ENCODE measurements at places on chromosomes 2 and 18.

GRCh38 chr18:48821845-48822244, 128.9 kb downstream of the SMAD7 start:
- DNase-seq, result no peak

DNA sequence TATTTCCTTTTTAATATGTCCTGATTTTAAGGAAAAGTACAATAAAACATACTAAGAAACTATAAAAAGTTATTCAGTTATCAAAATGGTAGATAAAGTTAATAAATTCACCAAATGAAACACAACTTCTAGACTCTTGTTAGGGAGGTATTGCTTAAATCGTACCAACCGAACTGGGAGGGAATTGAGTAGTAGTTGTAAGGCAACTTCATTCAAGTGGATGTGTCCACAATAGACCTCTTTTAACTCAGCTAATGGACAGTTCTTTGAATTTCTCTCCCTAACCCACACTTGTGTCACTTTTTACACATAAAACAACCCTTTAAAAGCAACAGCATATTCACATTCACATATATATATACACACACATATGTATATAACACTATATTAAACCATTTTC, 49.1 kb upstream of the CALCRL start:
- DNase-seq, result no peak

- DNase-seq, result peak; percentile 85
Measured at GRCh38 chr2:240369801-240370585, 65.5 kb upstream of the GPC1 start.

DNA sequence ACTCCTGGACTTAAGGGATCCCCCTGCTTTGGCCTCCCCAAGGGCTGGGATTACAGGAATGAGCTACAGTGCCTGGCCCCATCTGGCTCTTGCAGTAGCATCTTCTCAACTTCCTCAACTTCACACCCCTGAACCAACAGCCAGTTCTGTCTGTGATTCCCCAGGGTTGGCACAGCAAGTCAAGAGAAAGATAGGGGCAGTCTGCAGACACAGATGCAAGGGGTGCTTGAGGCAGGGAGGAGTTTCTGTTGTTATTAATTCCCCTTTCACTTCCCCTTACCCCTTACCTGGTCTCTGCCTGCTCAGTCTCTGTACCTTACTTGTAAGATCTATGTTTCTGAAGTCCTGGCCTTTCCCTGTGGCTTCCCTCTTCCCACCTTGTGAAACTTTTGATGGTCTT, 54.1 kb upstream of the MEX3C start:
- DNase-seq, result no peak

DNA sequence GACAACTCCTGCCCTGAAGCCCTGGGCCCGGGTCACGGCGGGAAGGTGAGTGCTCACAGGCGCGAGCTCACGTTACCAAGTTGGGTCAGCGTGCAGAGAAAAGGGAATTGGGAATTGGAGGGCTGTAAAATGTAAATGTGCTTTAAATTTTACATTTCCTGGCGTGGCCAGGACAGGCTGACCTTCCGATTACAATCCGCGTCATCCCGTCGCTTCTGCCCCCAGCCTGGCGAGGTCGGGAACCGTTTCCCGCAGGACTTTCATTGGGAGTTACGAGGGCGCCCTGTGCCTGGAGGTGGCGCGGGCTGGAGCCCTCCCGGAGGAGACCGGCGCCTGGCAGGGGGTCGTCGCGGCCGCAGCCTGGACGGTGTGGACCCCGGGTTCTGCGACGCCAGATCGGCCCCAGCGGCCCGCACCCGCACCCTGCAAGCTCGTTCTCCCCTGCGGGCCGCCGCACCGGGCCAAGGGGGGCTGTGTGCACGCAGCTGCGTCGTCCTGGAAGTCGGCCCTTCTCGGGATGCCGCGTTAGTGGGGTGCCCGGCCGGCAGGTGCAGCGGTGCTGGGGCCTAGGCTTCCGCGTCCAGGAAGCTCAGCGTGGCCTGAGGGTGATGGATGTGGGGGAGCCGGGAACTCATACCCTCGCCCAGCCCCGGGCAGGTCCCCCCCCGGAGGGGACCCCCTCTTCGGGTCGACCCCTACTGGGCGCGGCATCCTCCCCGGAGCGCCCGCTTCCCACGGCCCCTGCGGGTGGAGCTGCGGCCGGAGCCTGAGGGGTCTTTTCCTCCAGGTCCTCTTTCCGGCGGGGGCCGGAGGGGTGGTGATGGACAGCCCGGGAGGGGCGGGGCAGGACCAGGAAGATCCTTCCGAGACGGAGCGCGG, 63.9 kb downstream of the LRRFIP1 start:
- no peak for DNase-seq

DNA sequence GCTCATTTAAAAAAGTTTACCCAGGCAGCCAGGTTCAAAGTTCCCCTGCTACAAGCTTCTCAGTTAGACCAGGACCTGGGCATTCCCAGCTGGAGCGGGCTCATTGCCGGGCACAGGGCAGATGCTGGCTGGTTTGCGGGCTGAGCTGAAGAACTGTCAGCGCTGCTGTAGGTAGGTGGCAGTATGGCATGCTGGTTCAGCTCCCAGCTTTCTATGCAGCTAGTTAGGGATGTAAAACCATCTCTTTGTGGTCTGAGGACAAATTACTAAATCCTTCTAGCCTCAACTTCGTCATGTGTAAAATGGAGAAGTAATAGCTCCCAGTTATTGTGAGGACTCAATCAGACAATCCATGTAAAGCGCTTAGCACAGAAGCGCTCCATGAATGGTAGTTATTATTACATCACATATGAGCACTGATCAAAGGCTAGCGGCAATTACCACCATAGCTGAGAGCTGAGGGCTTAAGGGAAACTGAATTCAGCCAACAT, 2.4 kb upstream of the LDLRAD4 start:
- DNase-seq, result peak; percentile 60

- no peak for DNase-seq
Measured at GRCh38 chr2:9946076-9946475, 5.4 kb upstream of the GRHL1 start.

GRCh38 chr2:236674238-236674637, 104.6 kb downstream of the ACKR3 start:
- DNase-seq, result no peak

- peak; percentile 52 for DNase-seq
Measured at GRCh38 chr2:158413581-158413980, 43.0 kb downstream of the CCDC148 start.

- DNase-seq, result peak; percentile 68
Measured at GRCh38 chr2:222862106-222862908, 1.5 kb downstream of the ACSL3 start.

DNA sequence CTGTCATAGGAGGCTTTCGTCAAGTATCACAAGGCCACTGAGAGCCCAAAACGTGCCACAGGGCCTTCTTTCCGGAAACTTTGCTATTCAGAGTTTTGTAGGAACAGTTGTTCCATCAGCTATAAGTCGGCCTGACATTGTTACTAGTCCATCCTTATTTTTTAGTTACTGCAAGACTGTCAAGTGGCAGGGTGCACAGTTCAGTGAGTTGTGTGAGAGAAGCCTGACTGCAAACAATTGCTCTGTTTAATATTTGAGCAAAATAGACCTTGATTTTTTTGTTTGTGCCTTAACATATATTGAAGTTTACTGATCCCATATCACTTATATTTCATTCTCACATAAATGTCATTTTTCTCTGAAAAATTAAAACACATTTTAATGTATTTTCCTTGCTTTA, 110.1 kb downstream of the GALNT1 start:
- DNase-seq, result no peak

GRCh38 chr2:219832904-219833303, 205.5 kb downstream of the SLC4A3 start:
- DNase-seq, result no peak

DNA sequence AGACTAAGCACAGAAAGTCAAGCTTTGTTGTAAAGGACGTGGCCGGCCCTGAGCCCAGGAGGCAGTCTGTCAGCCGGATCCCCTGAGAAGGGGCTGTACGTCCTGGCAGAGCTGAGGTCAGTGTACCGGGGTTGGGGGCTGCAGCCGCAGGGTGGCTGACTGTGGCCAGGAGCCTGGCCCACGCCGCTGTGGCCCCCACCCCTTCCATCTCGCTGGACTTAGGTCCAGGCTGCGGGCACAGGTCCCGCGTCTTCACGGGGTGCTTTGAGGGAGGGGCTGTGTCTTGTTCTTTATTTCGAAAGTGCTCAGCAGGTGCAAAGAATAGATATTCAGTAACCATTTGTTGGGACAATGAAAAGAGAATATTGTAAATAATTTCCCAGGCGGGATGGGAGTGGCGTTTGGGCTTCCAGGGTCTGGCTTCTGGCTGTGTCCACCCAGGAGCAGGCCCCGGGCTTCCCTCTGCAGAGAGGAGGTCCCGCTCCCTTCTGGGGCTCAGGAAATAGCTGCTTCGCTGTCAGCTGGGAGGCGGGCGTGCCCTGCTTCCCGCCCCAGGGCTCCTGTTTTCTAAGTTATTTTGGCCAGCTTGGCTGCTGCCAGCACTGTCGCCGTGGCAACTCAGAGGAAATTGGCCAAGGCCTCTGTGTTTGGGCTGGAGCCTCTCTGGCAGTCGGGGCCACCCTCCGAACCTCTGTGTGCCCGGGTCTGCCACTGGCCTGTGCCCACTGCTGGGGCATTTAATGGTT, 7.4 kb downstream of the NFATC1 start:
- peak; percentile 53 for DNase-seq

- no peak for DNase-seq
Measured at GRCh38 chr2:77831898-77832297, 309.7 kb upstream of the LRRTM4 start.

- DNase-seq, result no peak
Measured at GRCh38 chr2:238284802-238285515, 3.5 kb downstream of the PER2 start.

DNA sequence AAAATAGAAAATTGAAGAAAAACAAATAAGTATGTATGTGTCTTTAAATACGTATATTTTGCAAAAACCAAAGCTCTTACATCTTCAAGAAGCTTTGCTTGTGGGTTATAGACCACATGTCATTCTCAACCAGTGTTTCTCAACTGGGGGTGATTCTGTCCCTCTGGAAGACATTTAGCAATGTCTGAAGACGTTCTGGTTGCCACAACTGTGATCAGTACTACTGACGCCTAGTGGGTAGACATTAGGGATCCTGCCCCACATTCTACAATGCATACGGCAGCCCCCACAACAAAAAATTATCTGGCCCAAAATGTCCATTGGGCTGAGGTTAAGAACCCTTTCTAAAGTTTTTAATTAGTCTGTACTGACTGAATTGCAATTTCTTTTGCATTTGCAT, 48.4 kb downstream of the UNC50 start:
- DNase-seq, result no peak

DNA sequence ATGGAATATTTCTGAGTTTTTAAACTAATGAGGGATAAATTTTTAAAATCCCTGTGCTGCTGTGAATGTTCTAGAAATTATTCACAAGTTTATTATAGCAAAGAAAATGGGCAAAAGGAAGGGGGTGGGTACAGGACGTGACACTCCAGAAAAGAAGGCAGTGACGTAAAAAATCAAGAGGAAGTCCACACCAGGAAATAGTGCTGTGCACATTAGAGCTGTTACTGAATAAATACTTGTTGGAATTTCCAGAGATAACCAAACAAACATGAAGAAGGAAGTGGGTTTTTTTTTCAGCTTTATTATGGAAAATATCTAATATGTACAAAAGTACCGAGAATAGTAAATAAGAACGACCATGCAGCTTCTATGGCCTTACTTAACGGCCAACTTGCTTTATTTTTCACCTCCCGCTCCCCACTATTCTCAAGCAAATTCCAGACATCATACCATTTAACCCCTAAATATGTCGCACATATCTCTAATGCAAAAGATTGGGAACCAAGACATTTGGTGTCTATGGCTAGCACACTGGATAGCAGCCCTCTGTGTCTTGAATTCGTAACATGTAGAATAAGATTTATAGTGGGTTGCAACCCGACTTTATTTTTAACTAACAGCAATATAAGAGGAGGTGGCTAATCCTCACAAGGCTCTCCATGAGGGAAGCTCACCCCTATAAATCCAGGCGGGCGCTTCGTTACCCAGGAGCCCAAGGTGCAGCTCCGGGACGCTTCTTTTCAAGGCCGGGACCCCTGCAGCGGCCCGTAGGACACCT, 580 bp upstream of the NDUFV2 start:
- peak; percentile 75 for DNase-seq

- no peak for DNase-seq
Measured at GRCh38 chr2:239041062-239041461, 193.2 kb downstream of the TWIST2 start.

DNA sequence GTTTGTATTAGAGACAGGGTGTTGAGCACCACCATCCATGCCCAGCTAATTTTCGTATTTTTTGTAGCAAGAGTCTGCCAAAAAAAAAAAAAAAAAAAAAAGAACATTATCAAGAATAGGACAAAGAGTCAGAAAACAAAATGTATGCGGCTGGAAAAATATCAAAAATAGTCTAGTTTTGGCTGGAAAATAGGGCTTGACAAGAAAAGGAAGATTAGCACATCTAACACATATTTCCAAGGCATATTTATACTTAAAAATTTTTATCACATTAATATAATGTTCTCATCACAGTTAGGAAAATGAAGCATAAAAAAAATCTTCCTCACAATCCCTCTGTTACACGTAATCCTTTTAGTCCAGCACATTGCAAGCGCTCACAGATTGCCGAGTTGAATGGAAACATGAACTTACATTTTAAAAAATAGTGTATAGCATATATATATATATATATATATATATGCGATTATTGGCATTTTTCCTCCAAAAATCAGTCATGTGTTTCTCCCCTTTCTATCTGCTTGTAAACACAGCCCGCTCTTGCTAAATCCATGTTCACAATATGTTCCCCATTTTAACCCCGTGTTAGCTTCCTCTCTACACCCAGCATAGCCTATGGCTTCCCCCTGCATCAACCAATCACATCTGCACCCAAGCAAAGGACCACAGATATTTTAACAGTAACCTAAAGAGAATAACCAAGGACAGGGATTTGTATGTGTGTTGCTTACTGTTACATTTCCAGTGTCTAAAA, 183.0 kb downstream of the AFF3 start:
- DNase-seq, result no peak

- DNase-seq, result peak; percentile 58
Measured at GRCh38 chr2:158034198-158034866, 67.3 kb upstream of the UPP2 start.

DNA sequence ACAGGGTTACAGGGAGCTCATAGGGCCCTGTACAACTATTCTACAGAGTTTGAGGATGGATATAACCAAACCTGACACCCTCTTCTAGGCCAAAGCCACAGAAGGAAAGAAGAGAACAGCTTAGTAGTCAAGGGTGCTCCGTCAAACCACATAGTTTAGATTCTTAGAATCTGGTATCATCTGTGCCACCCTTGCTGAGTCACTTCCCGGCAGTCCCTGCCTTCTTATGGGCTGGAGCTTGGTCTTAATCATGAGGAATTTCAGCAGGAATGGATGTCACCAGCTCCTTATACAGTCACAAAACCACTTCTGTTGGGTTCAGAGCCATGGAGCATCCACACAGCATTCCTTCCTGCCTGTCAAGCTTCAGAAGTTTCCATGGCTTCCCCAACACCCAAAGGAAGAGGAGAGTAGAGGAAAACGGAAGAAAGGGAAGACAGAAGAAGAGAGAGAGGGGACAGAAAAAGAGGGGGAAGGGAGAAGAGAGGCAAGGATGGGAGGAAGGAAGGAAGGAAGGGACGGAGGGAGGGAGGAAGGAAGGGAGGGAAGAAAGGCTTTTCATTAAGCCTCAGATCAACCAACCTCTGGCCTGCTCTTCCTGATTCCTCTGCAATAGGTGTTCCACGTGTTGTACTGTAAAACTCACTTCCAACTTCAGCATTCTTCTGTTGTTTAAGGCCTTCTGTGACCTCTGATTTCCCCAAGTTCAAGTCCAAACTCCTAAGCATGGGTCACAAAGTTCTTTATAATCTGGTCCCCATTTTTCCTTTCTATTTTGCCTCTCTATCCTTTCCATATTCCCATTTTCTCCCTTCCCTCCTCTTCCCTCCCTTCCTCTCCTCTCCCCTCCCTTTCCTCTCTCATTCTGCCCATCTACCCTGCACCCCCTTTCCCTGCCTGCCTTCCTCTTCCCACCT, 246.1 kb upstream of the TNP1 start:
- DNase-seq, result peak; percentile 93
